ENCODE measurements at places on chromosomes 5 and 9. TPM values are rescaled to one million over a fixed set of nuclear protein-coding genes. Genes with fewer than 3 reads are reported as not detected.

Gene CATSPER3
- polyA plus RNA-seq = 0.37 TPM

Gene B4GALT7
- 10.0 TPM for polyA plus RNA-seq

Gene HNRNPH1
- 410 TPM for polyA plus RNA-seq

Gene SLC34A1
- not detected for polyA plus RNA-seq

Gene TNIP1
- polyA plus RNA-seq = 12.2 TPM

Gene FGF10
- polyA plus RNA-seq = 0.40 TPM

Gene ANKRD18A
- polyA plus RNA-seq = 6.9 TPM

Gene SPATA6L
- polyA plus RNA-seq = 1.9 TPM

Measured in GM23338 (cell line).